Regular cardiac myocyte (primary cell): ENCODE measurements at places on chromosomes 16 and 17. TPM values are rescaled to one million over a fixed set of nuclear protein-coding genes. Genes with fewer than 3 reads are reported as not detected.

TNS4 gene
- total RNA-seq, result not detected in 2 replicates

DHRS7C gene
- not detected in 2 replicates for total RNA-seq

SDR42E2 gene
- not detected in 2 replicates for total RNA-seq

RPRML gene
- not detected in 2 replicates for total RNA-seq

KIF2B gene
- total RNA-seq, result not detected in 2 replicates

CDK3 gene
- 0.28 and 0.38 TPM in 2 replicates for total RNA-seq

SMIM22 gene
- not detected in 2 replicates for total RNA-seq

IL17C gene
- not detected in 2 replicates for total RNA-seq

TUBG2 gene
- total RNA-seq, result 4.8 and 11.6 TPM in 2 replicates

CYBA gene
- 247 and 346 TPM in 2 replicates for total RNA-seq

GP1BA gene
- not detected in 2 replicates for total RNA-seq

ZSCAN10 gene
- not detected in 2 replicates for total RNA-seq

C1QTNF8 gene
- total RNA-seq, result not detected in 2 replicates

TEKT3 gene
- 0.28 TPM in 1 of 2 replicates, not detected in the other for total RNA-seq

ACSM2A gene
- under 0.01 TPM in 1 of 2 replicates, not detected in the other for total RNA-seq

GLIS2 gene
- 1.7 and 3.9 TPM in 2 replicates for total RNA-seq

ZNF624 gene
- 4.2 and 5.1 TPM in 2 replicates for total RNA-seq

NPB gene
- total RNA-seq, result 0.58 and 0.85 TPM in 2 replicates
